ENCODE measurements at places on chromosomes 2 and 18.

DNA sequence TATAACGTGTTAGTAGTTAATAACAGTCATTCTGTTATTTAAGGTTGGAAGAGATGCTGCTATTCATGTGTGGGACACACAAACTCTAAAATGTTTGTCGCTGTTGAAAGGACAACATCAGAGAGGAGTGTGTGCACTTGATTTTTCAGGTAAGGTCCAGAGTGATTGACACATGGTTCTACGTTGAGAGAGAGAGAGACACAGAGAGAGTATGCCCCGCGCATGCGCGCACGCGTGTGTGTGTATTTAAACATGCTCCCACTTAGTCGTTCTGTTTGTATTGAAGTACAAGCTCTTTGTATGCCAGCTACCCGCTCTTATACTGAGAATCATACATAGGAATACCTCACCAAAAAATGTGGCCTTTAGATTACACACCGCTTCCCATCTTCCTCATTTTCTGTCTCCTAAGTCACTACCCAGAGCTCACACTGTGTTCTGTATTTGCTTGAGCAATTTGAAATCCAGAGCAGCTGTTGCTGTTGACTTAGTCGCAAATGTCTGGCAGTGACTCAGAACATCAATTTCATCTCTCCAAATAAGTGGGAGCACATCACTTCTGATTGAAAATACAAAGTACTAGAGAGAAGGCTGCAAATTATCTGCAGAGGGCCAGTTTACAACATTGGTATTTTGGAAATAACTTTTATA is 148.1 kb downstream of the EML6 start:
- no peaks in the 10 kb centered on the region for H3K27me3 ChIP-seq
- no peak overlapping the region for H3K27ac ChIP-seq
- no peak for DNase-seq
- H3K4me1 ChIP-seq = no peaks in the 10 kb centered on the region
- H3K4me3 ChIP-seq = no peak overlapping the region

GRCh38 chr2:133026536-133027177 is 356.7 kb upstream of the LYPD1 start:
- H3K36me3 ChIP-seq = peaks cover 2% of the 10 kb centered on the region
- DNase-seq = peak; percentile 49
- H3K27me3 ChIP-seq = no peaks in the 10 kb centered on the region
- H3K4me3 ChIP-seq = no peak overlapping the region
- H3K4me1 ChIP-seq = no peaks in the 10 kb centered on the region
- H3K27ac ChIP-seq = no peak overlapping the region

GRCh38 chr2:47234456-47234855 is 79.3 kb upstream of the STPG4 start:
- no peaks in the 10 kb centered on the region for H3K27me3 ChIP-seq
- H3K36me3 ChIP-seq = no peaks in the 10 kb centered on the region
- no peak for DNase-seq
- no peak overlapping the region for H3K27ac ChIP-seq

DNA sequence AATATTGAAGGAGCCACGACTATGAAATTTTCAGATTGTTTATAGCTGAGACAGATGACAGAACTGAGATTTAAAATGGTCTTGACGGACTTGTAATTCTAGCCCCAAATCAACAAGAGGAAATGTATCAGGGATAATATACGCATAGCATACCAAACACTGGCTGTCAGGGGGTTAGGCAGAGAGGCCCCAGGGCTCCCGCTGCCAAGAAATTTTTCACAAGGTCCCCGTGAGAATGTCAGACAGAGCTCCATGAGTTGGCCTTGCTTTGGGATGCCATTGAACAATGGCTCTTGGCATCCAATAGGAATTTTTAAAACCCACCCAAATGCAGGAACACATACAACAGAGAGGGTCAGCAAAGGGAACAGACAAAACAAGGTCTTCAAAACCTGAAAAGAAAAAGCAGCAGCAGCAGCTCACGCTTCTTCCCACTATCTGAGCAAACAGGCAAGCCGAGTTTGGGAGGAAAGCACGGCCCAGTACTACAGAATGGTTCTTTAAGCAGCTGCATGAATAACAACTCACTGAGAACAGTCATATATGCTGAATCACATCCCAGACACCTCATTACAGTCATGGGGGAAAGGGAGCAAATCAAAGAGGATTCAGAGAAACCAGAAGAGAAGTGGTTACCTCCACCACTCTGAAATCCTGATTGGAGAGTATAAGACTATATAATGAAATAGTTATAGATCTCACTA is 445.6 kb downstream of the RND3 start:
- H3K36me3 ChIP-seq = no peaks in the 10 kb centered on the region
- DNase-seq = no peak
- no peak overlapping the region for H3K27ac ChIP-seq
- H3K27me3 ChIP-seq = no peaks in the 10 kb centered on the region
- H3K4me3 ChIP-seq = no peak overlapping the region
- peaks cover 3% of the 10 kb centered on the region for H3K4me1 ChIP-seq

DNA sequence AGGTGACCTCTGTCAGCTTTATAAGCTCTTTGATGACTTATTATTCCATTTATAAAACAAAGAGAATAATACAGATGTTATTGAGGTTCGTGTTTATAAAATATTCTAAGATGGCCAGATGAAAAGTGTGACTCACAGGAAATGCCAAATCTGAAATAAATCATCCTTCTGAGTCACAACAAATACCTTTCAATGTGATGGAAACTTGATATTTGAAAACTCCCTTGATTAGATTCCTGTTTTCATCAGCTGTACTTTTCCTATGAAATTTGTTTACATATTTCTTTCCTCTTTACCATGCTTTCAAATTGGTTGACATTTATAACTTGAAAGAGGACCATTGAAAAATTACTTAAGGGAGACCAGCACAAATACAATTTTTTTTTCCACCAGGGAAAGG is 30.6 kb upstream of the PPP1R1C start:
- no peaks in the 10 kb centered on the region for H3K4me1 ChIP-seq
- no peaks in the 10 kb centered on the region for H3K36me3 ChIP-seq
- no peak for DNase-seq
- H3K27me3 ChIP-seq = no peaks in the 10 kb centered on the region

DNA sequence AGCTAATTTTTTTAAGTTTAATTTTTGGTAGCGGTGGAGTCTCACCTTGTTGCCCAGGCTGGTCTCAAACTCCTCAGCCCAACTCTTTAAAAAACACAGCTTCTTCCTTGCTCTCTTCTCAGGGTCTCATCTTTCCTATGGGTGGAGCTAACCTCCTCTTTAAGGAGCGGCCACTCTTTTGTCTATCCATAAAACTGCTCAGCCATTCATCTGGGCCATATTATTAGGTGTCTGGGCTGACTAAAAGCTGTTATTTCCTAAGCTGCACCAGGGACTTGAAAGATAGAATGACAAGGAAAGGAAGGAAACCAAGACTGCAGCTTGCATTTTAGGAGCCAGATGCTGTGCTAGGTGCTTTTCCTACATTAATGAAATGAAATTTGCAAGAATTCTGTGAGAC is 35.8 kb upstream of the THOC1 start:
- no peak overlapping the region for H3K27ac ChIP-seq
- H3K36me3 ChIP-seq = no peaks in the 10 kb centered on the region
- no peak for DNase-seq

DNA sequence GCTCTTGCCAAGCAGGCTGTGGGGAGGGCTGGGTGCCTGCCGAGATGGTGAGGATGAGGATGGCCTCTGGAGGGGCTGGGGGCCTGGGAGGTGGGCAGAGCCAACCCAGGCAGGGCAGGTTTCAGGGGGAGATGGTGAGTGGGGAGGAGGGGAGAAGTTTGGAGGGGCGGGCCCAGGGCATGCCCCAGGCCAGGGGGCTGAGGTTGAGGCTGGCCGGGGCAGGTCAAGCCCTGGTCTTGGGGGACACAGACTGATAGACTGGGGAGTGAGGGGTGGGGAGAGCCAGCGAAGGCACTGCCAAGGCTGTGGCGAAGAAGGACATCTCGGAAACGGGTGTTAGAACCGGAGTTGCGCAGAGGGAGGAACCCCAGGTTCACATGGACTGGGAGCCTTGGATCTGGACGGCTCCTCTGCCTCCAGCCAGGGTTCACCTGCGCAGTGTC is 12.6 kb downstream of the CAPN10 start:
- no peak overlapping the region for H3K27ac ChIP-seq
- no peak for DNase-seq

DNA sequence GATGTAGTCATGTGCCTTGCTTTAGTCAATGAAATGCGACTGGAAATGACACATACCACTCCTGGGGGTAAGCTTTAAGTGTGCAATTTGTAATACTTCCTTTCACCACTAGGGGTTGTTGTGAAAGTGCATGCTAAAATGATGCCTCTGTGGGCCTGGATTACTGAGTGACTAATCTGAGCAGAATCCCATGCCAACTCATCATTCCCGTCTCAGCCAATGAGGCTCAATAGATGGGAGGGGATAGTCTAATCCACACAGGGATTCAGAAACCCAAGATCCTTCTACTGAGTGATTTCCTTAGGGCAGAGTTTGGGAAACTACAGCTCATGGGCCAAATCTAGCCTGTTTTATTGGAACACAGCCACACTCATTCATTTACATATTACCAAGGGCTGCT is 54.0 kb downstream of the HRH4 start:
- peak; percentile 50 for DNase-seq
- H3K27ac ChIP-seq = no peak overlapping the region
- no peaks in the 10 kb centered on the region for H3K36me3 ChIP-seq
- H3K27me3 ChIP-seq = no peaks in the 10 kb centered on the region

GRCh38 chr2:162258686-162259085 is 15.4 kb upstream of the FAP start:
- H3K4me1 ChIP-seq = no peaks in the 10 kb centered on the region
- no peak for DNase-seq
- no peak overlapping the region for H3K27ac ChIP-seq
- H3K36me3 ChIP-seq = no peaks in the 10 kb centered on the region
- no peaks in the 10 kb centered on the region for H3K27me3 ChIP-seq

DNA sequence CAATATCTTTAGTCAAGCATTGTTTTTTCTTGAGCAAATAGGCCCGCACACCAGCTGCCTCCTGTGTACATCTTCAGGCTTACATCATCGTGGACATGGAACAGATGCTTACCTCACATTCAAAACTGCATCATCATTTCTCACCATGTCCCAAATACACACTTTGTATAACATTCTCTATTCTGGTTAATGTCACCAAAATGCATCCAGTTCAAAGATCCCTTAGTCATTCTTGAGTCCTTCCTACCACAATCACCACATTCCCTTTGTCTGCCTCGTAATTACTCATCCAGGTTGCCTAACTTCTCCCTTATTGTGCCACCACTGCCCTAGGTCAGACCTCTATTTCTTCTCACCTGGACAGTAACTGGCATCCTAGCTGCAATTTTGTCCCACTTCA is 373.7 kb upstream of the GALNT5 start:
- peaks cover 2% of the 10 kb centered on the region for H3K4me1 ChIP-seq
- H3K27me3 ChIP-seq = no peaks in the 10 kb centered on the region
- H3K27ac ChIP-seq = no peak overlapping the region
- H3K4me3 ChIP-seq = no peak overlapping the region
- DNase-seq = no peak
- no peaks in the 10 kb centered on the region for H3K36me3 ChIP-seq

GRCh38 chr2:22375096-22375495 is 1009.9 kb upstream of the KLHL29 start:
- no peaks in the 10 kb centered on the region for H3K27me3 ChIP-seq
- no peak overlapping the region for H3K4me3 ChIP-seq
- no peak overlapping the region for H3K27ac ChIP-seq
- peak; percentile 56 for DNase-seq
- peaks cover 4% of the 10 kb centered on the region for H3K4me1 ChIP-seq

GRCh38 chr2:38690499-38691420 is 24.8 kb downstream of the GALM start:
- no peak overlapping the region for H3K4me3 ChIP-seq
- no peak for DNase-seq
- no peaks in the 10 kb centered on the region for H3K27me3 ChIP-seq
- no peaks in the 10 kb centered on the region for H3K4me1 ChIP-seq
- 0 out of 2 replicates have a peak, but pooled peaks cover 4% of the 10 kb centered on the region for H3K36me3 ChIP-seq

DNA sequence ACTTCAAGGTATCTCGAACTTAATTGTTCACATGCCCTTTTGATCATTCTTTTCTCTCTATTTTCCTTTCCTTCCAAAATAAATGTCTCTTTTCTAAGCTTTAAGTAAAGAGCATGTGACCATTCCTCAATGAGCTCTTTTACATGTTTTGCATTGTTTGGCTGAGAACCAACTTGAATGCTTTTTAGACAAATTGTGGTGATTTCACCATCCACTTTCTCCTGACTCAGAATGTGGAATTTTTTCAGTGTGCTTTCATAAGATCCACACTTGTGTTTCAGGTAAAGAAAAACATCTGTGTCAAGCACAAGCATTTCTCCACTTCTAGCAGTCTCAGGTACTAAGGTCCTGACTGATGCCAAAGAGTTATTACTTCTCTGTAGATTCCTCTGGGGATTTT is 10.7 kb downstream of the RBM43 start:
- no peaks in the 10 kb centered on the region for H3K4me1 ChIP-seq
- peaks cover 19% of the 10 kb centered on the region for H3K36me3 ChIP-seq
- no peak overlapping the region for H3K27ac ChIP-seq
- DNase-seq = no peak
- no peak overlapping the region for H3K4me3 ChIP-seq

- H3K36me3 ChIP-seq = no peaks in the 10 kb centered on the region
- no peak for DNase-seq
- H3K27ac ChIP-seq = no peak overlapping the region
- H3K4me3 ChIP-seq = no peak overlapping the region
- no peaks in the 10 kb centered on the region for H3K27me3 ChIP-seq
Observed at GRCh38 chr2:238667008-238667407, 180.9 kb upstream of the TWIST2 start.

DNA sequence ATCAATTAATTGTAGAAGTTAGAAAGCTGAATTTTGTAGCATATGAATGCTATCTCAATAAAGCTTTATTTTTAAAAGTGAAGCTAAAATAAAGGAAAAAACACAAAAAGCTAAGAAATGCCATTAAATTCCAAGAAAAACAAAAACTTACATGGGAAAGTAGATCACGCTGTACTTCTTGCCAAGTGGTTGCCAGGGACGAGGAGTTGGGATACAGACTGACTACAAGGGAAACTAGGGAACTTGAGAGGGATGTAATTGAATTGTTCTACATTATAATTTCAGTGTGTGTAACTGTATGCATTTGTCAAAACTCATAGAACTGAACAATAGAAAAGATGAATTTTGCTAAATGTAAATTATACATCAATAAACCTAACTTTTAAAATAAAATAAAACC is 108.1 kb downstream of the DYM start:
- DNase-seq = no peak
- no peak overlapping the region for H3K27ac ChIP-seq
- H3K36me3 ChIP-seq = peaks cover 4% of the 10 kb centered on the region
- no peaks in the 10 kb centered on the region for H3K27me3 ChIP-seq
- no peaks in the 10 kb centered on the region for H3K4me1 ChIP-seq

- H3K27ac ChIP-seq = no peak overlapping the region
- H3K36me3 ChIP-seq = peaks cover 14% of the 10 kb centered on the region
- H3K4me1 ChIP-seq = peaks cover 5% of the 10 kb centered on the region
- no peak overlapping the region for H3K4me3 ChIP-seq
- no peak for DNase-seq
Observed at GRCh38 chr2:21453723-21454450, 330.1 kb downstream of the TDRD15 start.

- H3K27ac ChIP-seq = no peak overlapping the region
- DNase-seq = no peak
- H3K4me3 ChIP-seq = no peak overlapping the region
- H3K27me3 ChIP-seq = no peaks in the 10 kb centered on the region
Observed at GRCh38 chr18:8951491-8951890, 151.0 kb upstream of the NDUFV2 start.

All from H9 (cell line).